Occipital lobe (tissue), 3 donors: ENCODE measurements at places on chromosomes 4 and X. TPM values are rescaled to one million over a fixed set of nuclear protein-coding genes. Genes with fewer than 3 reads are reported as not detected.

Gene CT45A6
- total RNA-seq = not detected

- no peak for DNase-seq
Observed at GRCh38 chr4:76233967-76234678, 17.4 kb upstream of the FAM47E start.

DNA sequence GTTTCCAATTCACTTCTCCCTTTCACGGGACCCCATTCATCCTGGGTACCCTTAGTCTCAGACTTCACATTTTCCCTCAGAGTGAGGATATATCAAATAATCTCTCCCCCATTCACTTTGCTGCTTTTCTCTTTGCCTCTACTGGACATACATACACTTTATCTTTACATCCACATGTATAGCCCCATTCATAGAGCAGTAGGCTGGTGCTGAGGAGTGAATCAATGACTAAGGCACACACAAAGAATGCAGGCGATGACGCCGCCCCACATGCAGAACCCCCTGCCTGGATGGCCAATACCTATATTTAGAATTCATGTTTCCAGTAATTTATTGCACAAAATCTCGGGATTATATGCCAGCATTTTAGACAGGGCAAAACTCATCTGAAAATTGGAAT, 554.3 kb upstream of the TENM3 start:
- DNase-seq = no peak

DNA sequence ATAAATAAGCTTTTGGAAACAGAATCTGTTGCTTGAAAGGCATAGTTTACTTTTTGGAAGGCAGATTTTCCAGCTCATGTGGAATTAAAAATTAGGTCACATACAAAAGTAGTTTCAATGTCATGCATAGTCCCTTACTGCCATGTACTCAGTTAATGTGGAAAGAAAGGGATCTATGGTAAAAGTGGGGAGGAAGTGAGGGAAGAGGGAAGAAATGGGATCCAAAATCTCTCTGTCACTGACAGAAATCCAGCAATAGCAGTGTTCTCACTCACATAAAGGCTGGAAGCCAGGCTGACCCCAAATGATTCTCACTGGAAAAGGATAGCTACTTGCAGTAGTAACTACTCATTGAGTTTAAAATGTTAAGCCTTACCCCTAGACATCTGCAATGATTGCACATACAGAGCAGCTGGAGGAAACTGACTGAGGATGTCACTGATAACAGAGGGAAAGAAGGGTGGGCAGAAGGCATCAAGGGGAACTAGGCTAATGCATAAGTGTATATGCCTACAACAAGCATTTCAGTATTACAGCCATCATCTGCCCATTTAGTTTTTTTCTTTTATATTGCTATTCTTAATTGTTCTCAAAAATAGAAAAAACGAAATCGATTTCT, 445.6 kb downstream of the FAT4 start:
- DNase-seq = no peak

Gene GLRA3
- 5.0 TPM for total RNA-seq

- no peak for DNase-seq
Observed at GRCh38 chrX:120402369-120402768, 40.5 kb downstream of the ATP1B4 start.

DNA sequence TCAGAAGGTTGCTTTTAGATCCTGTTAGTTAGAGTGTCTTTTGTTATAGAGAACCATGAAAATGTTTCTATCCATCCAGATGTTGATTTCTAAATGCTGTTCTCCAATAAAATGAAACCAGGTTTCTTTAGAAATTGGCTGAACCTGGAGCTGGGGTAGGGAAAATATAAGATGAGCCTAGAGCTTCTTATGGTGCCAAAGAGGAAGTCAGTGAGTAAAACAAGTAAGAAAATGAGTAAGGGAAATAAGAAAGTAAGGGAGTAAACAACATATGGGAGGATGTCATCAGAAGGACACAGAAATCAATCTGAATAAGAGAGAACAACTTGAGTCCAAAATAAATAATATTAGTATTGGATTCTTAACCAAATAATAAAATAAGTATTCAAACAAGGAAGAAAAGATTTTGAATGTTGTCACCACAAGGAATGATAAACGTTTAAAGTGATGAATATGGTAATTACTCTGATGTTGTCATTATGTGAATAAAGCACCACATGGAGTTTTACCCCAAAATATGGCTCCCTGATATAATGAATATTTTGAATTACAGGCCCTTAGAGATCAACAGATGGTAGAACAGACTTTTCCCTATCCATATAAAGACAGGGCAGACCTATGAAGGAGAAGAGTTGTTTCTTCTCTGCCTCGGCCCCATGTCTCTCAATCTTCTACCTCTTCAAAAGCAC, 506.1 kb downstream of the IL15 start:
- DNase-seq = no peak

- DNase-seq = no peak
Observed at GRCh38 chr4:72820107-72820506, 249.4 kb downstream of the COX18 start.

- no peak for DNase-seq
Observed at GRCh38 chr4:164012396-164013027, 518.0 kb downstream of the TMA16 start.

Gene GUCY1A1
- 136 TPM for total RNA-seq

DNA sequence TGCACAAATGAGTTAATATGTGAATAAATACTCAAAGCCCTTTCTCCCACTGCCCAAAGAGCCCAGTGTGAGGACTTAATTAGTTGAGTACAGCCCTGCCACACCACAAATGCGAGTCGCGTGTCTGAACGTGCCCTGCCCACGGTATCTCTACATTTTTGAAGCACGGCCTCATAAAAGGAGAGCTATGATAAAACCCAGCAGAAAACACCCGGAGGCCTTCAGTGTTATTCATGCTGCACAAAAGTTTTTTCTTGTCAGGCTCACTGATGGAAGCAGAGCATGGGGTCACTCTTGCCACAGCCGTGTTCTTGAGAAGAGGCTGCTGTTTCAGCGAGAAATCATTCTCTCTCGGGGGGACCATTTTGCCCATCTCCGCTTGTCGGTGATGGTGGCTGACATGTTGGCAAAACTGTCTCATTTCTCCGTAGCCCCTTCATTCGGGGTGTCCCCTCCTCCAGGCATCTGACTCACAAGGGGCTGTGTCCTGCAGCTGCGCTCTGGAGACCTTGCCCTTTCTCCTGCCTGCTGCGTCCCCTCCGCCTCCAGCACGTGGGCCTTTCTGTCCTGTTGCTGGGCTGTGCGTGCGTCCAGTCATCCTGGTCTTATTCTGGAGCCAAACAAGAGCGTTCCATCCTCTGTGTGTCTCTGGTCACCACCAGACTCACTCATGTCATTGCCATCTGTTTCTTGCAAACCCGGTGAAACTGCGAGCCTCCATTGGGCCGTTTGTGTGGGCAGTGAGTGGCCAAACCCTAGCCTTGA, 88.8 kb downstream of the SORCS2 start:
- no peak for DNase-seq

DNA sequence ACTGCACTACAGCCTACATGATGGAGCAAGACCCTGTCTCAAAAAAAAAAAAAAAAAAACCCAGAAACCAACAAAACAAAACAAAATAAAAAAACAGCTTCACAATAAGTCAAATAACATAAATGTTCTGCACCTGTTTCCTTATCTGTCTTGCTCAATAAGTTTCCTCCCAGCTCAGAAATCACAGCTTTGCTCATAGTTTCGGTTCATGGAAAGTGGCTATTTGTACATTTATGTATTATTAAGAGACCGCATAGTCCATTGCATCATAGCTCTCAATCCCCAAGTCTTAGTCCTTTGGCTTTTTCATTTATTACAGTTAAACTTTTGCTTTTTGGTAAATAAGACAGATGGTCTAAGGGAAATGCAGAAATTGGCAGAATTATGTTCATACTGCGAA, 24.4 kb upstream of the CFAP299 start:
- DNase-seq = no peak

DNA sequence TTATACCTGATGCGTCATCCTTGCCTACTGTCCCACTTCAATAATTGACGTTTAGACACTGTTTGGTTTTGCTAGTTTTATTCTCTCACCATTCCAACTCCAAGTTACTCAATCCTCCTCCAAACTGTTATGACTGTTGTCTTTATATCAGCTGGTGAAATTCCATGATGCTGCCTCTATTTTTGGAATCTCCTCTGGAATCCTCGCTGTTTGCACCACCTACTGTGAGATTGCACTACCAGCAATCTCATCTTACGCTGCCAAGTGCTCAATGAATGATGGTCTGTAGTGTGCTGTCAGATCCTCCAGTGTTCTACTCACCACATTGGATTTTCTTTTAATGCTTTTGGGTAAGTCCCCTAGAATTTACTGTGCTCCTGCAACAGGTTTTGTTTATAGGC, 13.2 kb upstream of the PCDH18 start:
- peak; percentile 11 for DNase-seq

- DNase-seq = no peak
Observed at GRCh38 chr4:56906489-56907393, 959 bp upstream of the REST start.

DNA sequence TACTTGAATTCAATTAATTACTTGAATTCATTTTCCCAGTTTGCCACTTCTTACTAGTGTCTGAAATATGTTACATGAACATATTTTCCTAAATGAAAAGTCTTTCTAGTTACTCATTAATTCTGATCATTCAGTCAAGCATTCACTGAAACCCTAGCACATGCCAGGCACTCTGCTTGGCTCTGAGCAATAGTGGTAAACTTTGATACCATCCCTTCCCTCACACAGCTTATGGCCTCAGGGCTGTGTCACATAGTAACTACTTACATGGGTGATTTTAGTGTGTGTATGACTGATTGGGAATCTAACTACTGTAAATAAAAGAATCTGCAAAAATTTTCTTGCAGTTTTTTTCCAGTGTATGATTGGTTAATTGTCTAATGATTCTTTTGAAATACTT, 32.7 kb downstream of the METAP1 start:
- DNase-seq = no peak

GRCh38 chrX:74450803-74451449, 29.6 kb downstream of the SLC16A2 start:
- no peak for DNase-seq

DNA sequence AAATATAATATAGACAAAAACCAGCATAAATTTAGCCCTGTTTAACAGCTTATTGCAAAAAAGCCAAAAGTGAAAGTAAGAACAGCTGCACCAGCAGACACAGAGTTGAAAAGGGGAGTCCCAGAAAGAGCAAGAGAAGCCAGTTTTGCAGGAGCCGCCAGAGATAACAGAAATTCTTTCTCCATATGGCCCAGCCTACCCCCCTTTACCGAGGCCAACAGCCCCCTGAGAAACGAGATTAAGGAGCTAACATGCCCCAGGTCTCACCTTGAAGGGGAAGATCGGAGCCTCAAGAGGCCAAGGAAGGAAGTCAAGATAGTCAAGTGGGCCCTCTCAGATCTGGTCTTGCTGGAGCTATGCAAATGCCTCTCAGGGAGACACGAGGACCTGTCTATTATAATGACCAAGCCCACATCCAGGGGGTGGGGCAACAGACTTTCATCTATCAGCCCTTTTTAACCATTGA, 4.8 kb downstream of the ACOX3 start:
- DNase-seq = no peak

Gene HTN1
- total RNA-seq = not detected

DNA sequence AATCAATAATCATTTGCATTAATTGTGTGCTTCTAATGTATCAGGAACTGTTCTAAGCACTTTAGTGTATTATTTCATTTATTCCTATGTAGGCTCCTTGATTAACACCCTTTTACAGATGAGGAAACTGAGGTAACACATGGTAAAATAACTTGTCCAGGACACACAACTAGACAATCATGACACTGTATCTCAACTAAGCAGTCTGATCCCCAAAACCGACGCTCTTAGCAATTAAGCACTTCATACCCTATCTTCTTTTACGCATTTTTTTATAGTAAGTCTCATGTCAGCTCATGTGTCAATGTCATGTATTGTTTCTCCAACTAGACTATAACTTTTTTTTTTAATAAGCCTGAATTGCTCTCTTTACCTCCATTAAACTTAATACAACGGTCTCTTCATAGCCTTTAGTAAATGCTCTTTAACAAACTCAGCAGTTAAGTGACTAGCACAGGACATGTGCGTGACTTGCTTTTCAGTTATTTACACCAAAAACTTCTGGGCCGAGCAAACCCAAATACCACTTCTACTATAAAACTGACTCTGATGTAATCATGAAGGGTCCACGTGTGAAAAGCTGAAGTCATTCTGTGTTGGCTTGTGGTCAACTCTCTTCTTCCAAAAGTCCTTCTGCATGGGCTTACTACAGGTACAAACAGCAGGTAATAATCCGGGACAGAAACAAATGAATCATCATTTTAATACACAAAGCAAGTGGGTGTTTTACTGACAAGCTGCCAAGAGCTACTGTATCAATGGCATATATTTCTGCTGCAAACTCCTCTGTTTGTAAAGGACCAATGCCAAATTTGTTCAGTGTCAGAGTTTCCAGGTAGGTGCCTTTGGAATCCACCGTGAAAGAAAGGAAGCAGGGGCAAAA, 7.9 kb upstream of the AMBN start:
- DNase-seq = no peak

DNA sequence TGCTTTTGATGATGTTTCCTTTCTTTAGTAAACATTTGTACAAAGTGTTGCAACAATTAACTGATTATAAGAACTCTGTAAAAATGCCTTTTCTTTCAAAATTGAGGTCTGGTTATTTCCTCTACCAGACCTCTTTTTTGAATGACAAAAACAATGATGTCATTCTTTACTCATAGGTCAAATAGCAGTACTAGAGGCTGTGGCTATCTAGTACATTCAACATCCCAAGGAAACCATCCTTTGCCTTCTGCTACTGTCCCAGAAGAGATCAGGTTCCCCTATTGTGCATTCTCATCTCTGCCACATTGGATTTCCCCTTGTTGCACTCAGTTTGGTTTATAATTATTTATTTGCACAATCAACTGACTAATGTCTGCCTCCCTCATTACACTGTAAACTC, 19.1 kb upstream of the MAD2L1 start:
- no peak for DNase-seq

- no peak for DNase-seq
Observed at GRCh38 chr4:155227131-155227530, 18.7 kb downstream of the NPY2R start.

- peak; percentile 34 for DNase-seq
Observed at GRCh38 chr4:153759407-153760316, at the start of gene RNF175. RNF175 (minus strand) TSS chr4:153760024; CDS start chr4:153759862, 162 bp downstream.

Gene F8
- 7.3 TPM for total RNA-seq

DNA sequence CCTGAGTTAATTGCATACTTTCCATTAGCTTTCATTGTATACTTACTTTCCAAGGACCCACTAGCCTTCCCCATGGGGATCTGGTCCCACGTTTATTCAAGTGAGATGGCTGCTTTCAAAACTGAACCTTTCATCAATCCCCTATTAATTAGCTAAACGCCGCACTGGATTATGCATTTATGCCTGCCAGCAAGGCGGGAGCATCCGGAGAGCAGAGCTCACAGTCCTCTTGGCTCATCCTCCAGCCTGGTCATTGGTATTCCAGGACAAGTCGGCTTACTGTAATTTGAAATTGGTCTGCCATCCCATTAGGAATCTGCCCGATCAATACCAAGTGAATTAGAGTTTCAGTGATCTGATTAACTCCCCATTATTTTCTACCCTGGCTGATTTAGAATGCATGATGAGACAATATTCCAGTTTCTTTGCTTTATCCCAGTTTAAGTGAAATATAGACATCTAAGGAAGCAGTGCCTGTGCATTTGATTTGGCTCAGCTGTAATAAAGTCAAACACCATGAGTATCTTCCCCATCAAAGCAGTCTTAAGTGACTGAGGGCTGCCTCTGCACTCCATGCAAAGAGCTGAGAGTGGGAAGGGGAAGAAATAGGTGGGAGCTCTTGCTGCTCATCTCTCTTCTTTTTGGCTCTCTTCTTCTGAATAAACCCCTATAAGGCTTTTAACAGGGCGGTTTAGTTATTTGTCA, 411.4 kb downstream of the GPAT3 start:
- DNase-seq = no peak

Gene MSANTD1
- 5.9 TPM for total RNA-seq

GRCh38 chr4:110411574-110412011, 64.4 kb upstream of the ENPEP start:
- DNase-seq = no peak
